ENCODE measurements at places on chromosomes 1 and 21. TPM values are rescaled to one million over a fixed set of nuclear protein-coding genes. Genes with fewer than 3 reads are reported as not detected.

DNA sequence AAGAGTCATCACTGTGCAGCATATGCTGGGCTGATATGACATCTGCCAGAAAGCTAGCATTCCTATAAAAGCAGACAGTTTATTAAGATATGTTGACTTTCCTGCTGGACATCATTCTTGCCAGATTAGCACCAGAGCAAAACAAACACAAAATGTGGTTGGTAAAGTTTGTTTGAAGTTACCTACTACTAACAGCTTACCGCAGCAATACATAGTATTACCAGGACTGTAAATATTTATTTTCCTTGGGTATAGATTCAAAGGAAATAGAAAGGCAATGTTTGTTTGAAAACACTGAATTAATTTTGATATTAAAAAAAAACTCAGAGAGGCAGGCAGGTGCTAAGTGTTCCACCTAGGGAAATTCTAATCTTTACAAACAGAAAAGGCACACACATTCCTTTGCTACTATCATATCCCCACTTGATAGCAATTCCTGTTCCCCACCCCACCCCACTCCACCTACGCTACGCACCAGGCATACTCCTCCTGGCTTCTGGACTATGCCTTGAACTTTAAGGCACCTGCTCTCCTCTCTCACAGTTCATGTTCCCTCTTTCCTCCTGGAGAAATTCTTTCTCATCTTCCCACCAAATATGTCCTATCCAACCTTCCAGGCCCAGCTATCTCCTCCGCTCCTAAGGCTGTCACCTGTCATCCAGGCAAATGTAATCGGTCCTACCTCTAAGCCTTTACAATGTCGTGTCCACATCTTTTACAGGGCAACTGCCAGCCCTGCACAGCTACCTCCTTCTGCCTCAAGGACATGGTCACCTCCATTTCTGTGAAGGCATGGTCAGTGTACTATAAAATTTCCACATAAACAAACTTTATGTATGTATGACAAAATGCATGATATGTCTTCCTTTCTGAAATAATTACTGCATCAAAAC lies 34.7 kb downstream of the PTPN14 start:
- DNase-seq: no peak

- DNase-seq: no peak
Measured at GRCh38 chr1:117059334-117059677, 820 bp upstream of the TTF2 start.

DNA sequence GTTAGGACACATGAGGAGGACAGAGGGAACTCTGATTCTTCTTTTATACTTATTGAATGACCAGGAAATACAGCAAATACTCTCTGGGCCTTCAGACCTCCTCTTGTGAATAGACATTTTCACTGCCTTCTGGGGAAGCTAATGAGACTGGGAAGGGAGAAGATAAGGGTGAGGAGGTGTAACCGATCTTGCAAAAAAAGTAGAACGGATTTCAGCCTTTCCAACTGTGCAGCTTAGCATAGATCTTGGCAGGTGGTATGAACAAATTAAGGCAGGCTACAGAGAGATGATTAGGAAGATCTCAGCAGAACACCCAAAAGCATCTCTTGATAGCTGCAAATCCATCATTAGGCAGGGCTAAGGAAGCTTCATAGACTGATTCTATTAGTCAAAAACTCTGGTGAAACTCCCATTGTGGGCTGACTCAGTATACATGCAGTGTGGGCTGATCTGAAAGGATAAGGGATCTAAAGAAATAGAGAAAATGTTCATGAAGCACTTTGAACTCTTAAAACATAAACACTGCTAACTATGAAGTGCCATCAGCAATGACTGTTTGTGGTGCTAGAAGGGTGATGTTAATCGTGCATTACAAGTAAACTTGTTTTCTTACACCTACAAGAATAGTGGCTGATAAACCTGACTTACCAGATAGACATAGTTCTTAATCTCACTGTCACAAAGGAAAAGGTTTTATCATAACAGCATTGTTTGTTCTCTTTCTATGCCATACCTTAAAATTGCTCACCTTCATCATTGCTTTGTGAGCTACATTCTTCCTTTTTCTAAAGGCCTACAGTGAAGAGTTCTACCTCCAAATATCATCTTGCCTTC lies 85.5 kb upstream of the PALMD start:
- DNase-seq: no peak

Gene JAK1
- 138 TPM for total RNA-seq

Gene LELP1
- total RNA-seq: not detected

Gene SIK1
- total RNA-seq: 32.3 TPM
